ENCODE measurements at places on chromosomes 2 and 18. TPM values are rescaled to one million over a fixed set of nuclear protein-coding genes. Genes with fewer than 3 reads are reported as not detected.

- no peak for DNase-seq
Observed at GRCh38 chr2:235045336-235045972, 93.6 kb downstream of the SH3BP4 start.

GRCh38 chr2:180747728-180748127 lies 232.7 kb upstream of the UBE2E3 start:
- DNase-seq = no peak

- no peak for DNase-seq
Observed at GRCh38 chr2:233953087-233953801, 36.1 kb downstream of the TRPM8 start.

DNA sequence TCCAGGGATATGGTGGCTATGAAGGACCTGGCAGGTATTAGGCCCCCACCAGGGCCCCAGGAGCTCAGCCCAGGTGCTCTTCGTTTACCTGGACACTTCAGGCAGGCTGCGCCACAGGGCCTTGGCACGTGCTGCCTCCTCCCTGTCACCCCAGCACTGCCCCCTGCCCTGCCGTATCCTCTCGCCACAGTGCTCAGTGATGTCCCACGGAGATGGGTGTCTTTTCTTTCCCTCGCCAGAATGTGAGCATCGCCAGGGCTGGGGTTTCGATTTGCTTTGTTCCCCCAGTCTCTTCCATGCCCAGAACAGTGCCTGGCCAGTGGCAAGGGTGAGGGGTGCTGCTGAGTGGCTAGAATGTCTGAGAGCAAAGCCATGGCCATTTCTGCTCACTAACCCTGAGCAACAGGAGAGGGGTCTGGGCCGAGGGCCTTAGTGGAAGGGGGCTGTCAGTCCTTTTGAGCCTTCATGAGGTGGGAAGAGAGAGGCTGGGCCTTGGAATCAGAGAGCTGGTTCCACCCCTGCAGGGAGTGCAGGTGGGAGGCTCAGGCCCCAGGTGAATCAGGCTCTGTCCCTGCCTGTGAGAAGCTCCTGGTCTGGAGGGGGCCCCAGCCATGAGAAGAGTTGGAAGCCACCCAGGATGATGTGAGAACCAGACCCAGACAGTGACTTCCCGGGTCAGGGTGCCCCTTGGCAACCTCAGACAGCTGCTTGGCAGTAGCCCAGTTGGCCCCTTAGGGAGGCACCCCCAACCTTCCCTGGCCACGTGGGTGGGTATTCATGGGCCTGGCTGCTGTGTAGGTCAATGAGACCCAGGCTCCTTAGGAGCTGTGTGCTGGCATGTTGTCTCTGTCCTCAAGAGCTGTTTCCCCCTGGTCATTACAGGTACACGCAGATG lies 129.9 kb upstream of the HS6ST1 start:
- peak; percentile 79 for DNase-seq

DNA sequence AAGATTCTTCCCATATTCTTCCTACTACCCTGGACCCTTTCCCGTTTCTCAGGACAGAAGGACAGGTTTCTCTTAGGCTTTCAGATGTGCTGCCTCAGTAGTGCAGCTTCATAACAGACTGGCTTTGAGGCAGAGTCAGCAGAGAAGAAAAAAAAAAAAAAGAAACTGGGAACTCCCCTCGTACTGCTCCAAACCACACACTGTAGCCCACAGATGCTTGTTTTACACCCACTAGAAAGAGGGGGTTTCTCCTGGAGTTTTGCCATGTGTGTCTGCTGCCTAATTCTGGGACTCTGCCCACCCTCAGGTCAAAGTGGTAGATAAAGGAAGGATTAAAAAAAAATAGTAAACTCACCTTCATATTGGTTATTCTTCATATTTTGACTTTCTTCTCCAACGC lies 95.9 kb downstream of the NCOA1 start:
- no peak for DNase-seq

GRCh38 chr2:178550352-178550751 lies 70.1 kb downstream of the PLEKHA3 start:
- no peak for DNase-seq

- DNase-seq = peak; percentile 85
Observed at GRCh38 chr18:8478166-8478967, 130.9 kb upstream of the RAB12 start.

The SCYGR4 gene
- total RNA-seq = not detected

The BOLA3 gene
- 17.7 TPM for total RNA-seq

The SEMA4C gene
- 29.7 TPM for total RNA-seq

The TXNDC2 gene
- 0.36 TPM for total RNA-seq

Data from osteoblast (primary cell).